Right hindlimb (tissue), 1 donor: ENCODE measurements at places on chromosomes 2 and 18.
A peak's percentile ranks its signal among the peaks of the same experiment; 100 is the strongest.

DNA sequence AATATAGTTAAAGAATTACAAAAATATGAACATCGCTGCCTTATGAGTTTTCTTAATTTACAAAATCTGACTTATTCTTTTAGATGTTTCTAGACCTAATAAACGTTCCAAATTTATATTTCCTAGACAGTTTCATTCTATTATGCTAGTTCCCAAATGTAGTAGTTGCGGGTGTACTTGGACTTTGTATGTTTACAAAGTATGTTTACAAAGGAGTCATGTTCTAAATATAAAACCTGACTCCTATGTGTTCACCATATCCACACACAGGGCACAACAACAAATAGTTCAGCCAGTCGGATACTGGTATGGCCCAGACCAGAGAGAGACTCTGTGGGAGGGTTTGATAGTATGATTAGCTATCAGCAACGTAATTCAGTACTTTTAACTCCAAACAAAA lies 230.7 kb downstream of the KCNH7 start:
- DNase-seq, result no peak

DNA sequence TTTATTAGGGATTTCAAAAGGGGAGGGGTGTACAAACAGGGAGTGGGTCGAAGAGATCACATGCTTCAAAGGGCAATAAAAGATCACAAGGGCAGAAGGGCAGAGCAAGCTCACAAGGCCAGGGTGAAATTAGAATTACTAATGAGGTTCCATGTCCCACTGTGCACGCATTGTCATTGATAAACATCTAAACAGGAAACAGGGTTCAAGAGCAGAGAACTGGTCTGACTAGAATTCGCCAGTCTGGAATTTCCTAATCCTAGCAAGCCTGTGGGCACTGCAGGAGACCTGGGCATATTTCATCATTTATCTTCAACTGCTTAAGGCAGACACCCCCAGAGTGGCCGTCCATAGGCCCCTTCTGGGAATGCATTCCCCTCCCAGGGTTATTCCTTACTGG lies 408.2 kb downstream of the ZNF804A start:
- DNase-seq, result no peak

DNA sequence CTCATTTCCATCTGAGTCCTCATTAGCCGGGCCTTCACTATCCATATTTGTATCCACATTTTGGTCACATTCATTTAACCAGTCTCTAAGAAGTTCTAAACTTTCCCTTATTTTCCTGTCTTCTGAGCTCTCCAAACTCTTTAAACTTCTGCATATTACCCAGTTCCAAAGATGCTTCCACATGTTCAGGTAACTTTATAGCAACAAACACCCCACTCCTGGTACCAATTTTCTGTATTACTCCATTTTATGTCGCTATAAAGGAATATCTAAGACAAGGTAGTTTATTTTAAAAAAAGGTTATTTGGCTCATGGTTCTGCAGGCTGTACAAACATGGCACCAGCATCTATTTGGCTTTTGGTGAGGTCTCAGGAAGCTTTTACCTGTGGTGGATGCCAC lies 38.8 kb upstream of the AGFG1 start:
- no peak for DNase-seq

- no peak for DNase-seq
Measured at GRCh38 chr2:190277234-190278112, 42.2 kb downstream of the HIBCH start.

DNA sequence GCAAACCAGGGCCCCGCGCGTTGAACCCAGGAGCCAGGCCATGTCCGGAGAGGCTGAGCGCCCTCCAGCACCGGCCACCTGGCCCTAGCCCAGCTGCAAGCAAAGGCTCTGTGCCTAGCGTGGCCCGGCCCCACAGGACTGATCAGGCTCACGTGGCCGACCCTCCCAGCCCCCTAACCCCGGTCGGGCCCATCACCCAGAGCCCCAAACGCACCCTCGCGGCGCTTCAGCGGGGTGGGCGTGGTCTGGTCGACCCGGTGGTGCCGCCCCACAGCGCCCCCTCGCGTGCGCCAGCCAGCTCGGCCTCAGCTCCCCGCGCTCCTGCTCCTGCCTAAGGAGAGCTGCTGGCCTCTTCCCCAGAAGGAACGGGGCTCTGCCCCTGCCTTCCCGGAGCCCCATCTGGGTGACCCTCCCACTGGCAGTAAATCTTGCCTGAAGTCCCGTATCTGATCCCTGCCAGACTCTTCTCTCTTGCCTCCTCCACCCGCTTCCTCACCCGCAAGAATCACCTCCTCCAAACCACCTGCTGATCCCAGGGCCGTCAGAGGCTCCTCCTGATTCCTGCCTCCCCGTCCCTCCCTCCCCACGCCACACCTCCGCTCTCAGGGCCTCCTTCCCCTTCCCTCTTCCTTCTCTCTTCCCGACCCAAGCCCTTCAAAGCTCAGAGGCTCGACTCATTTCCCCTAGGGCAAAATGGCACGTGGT lies 12.3 kb upstream of the TEX51 start:
- peak; percentile 84 for DNase-seq

GRCh38 chr18:6593142-6593885 lies 136.2 kb upstream of the ARHGAP28 start:
- DNase-seq, result no peak

- no peak for DNase-seq
Measured at GRCh38 chr18:35215026-35215425, 25.8 kb upstream of the ZNF397 start.

DNA sequence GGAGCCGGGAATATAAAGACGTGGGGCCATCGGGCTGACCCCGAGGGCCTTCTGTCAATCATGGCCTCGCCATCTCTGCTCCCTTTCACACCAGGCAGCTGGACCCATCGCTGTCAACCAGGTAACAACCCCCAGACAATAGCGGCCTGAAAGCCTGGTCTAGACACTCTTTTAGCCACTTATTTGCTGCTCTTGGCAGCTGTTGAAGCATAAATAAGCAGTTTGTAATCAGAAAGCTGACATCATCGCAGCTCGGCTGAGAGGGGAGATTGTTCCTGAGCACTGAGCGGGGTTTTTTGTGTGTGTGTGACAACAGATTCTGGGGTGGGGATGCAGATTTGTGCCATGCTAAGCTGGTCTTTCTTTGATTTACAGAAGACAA lies 423.6 kb upstream of the POU3F3 start:
- DNase-seq, result no peak

DNA sequence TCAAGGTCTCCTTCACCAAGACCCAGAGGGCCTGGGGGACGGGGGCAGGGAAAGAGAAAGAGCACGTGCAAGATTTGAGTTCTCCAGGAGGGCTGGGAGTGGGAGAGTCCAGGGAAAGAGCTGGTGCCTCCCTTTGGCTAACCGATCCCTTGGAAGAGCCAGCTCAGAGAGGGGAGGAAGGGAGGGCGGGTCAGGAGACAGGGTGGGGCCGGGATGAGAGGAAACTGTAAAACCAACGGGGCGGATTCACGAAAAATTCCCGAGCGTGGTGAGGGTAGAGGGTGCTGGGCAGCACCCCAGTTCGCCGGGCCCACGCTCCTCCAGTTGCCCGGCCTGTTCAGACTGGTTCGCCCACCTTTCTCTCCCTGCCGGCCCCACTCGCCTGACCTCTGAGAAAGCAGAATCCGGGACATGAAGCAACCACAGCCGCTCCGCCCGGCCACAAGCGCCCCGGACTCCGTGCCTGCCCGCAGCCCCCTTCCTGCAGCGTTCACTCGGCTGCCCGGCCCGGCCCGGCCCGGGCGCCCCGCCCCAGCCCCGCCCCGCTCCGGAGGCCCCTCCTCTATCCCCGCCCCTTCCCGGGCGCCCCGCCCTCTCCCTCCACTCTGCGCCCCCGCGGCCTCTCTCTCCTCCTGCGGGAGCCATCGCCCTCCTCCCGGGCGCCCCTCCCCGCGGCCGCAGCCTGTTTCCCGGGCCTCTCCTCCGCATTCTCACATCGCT lies 230.9 kb upstream of the SMAD2 start:
- peak; percentile 91 for DNase-seq

DNA sequence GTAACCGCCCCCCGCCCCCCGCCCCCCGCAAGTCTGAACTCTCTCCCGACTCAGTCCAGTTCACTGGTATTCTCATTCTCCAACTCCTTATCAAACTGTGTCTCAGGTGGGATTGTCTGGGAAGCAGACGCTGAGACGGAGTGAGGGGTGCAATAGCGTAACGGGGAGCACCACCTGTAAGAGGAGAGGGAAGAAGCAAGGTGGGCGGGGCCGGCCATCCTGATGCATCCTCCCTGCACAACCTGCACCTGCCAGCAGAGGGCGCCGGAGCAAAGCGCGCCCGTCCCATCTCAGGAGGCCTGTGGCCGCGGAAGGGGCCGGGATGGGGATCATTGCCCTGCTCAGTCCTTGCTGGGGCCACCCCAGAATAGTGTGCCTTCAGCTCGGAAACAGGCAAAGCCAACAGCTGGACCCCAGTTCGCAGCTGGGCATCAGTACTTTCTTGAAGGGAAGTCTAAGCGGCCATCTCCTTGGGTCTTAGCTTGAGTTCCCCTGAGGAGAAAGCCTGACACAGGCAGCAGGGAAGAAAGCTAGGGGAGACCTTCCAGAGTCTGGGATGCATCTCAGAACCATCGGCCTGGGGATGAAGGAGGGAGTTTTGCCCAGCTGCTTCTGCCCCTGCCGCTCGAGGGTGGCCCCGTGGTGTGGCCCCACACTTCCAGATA lies 208.0 kb downstream of the TFCP2L1 start:
- no peak for DNase-seq

GRCh38 chr2:12452185-12452584 lies 264.6 kb upstream of the TRIB2 start:
- no peak for DNase-seq

GRCh38 chr2:30763151-30763660 lies 44.0 kb downstream of the CAPN13 start:
- DNase-seq, result peak; percentile 7

DNA sequence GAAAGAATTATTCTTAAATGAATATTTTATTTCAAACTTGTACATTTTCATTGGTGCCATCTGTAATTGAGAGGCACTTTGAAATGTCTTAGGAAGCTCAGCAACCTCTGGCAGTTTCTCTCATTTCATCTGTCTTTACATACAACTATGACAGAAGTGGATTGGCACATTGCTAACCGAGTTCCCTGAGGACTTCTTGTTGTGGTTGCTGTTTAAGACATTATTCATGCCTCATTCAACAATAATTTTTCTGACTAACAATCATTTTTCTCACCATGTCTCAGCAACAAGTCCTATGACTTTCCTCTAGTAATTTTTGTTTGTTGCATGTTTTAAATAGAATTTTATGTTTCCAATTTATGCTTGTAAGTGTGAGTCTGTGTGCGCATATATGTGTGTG lies 284.0 kb upstream of the CWC22 start:
- DNase-seq, result no peak

DNA sequence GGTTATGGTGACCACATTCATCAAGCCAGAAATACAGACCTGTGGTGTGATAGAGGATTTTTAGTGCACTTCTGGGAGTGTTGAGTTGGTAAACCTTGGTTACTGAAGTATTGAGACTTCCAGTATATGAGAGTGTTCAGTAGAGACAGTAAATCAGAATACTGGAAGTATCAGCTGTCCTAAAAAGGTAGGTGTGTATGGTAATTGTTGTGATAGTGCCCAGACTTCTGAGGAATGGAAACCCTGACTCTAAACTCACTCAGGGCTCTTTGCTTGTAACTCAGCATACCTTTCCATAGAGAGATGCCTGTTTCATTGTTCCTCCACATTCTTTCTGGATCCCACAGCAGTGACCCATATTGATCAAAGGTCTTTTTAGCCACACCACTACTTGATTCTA lies 217.1 kb downstream of the SETBP1 start:
- DNase-seq, result no peak

- no peak for DNase-seq
Measured at GRCh38 chr18:48878471-48878870, 72.3 kb downstream of the SMAD7 start.

DNA sequence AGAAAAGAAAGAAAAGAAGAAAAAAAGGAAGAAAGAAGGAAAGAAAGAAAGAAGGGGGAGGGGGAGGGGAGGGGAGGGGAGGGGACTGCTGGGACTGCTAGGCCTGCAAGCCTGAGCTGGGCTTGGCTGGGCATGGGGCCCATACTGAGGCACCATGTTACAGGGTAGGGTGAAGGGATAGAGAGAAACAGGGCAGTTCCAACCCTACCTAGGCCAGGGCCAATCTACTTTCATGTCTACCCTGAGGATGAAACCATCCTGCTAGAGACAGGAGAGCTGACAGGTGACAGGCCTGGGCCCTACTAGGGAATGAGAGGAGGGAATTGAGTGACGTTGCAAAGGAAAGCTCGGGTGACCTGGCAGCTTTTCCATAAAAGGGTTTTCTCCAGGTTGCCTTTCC lies 41.7 kb downstream of the TEX44 start:
- no peak for DNase-seq

DNA sequence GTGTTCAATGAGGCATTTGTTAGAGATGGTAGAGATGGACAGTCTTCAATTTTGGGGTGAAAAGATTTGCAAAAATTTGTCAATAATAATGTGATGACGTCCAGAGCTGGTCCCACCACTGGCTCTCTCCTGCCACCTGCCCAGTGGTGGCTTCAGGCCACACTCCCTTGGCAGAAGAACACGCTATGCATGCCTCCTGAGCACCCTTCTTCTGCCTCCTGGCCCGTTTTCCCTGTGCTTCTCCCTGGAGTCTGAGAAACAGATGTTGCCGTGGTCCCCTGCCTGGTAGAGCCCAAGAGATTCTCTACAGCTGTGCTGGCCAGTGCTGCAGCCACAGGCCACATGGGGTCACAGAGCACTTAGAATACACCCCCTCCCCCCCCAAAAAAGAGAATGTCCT lies 33.6 kb downstream of the INPP5D start:
- no peak for DNase-seq

DNA sequence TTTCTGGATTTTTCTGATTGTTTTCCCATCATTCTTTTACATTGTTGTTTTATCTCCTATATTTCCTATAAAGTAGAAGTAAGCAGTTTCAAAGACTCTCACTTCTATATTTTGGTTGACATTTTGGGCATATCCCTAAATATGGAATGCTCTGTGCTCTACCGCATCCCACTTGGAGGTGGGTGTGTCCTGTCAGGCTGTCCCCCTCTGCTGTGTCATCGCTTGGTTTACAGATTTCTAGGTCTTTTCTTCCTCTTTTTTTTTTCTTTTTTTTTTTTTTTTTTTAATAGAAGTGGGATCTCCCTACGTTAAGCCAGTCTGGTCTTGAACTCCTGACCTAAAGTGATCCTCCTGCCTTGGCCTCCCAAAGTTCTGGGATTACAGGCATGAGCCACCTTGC lies 13.3 kb downstream of the DGKD start:
- DNase-seq, result no peak

DNA sequence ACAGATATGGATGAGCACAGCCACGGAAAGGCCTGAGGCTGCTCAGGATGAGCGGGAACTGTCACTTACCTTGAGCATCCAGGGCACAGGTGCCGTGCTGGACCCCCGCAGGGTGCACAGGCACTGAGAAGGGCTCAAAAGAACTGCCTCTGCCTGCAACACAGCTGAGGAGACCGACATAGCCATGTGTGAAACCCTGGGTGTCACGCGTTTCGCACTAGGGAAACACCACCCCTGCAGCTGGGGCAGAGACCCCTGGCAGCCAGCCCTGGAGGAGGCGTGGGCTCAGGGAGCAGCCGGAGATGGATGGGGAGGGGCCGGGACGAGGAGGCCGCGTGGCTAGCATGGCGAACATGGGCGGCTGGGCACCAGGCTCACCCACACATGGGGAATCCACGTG lies 228.9 kb downstream of the EIPR1 start:
- no peak for DNase-seq

- no peak for DNase-seq
Measured at GRCh38 chr2:224416656-224417360, 14.9 kb upstream of the FAM124B start.
